H1 (cell line): ENCODE measurements at places on chromosomes 1 and 21.

DNA sequence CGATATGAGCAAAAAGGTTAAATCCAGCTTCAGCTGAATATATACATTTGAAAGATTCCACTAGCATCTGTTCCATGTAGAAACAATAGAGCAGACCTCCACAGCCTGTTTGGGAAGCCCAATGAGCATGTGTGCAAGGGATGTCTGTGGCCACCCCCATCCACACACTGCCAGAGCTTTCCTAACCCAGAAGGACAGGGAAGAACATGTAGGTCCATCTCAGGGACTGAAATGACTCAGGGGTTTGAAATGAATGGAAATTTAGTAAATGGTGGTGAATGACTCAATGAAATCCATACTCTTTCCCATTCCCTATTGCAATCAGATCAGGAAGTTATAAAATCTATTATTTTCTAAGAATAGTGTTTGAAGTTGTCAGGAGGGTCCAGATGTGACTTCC, 397.2 kb downstream of the DUSP10 start:
- no peaks in the 10 kb centered on the region for H3K4me1 ChIP-seq
- no peaks in the 10 kb centered on the region for H3K36me3 ChIP-seq
- H3K4me3 ChIP-seq, result no peak overlapping the region
- no peaks in the 10 kb centered on the region for H3K27me3 ChIP-seq
- H3K27ac ChIP-seq, result no peak overlapping the region
- DNase-seq, result no peak

GRCh38 chr1:17671741-17672140, 83.4 kb upstream of the ACTL8 start:
- H3K36me3 ChIP-seq, result no peaks in the 10 kb centered on the region
- no peak overlapping the region for H3K27ac ChIP-seq
- peak; percentile 61 for DNase-seq
- H3K27me3 ChIP-seq, result no peaks in the 10 kb centered on the region

DNA sequence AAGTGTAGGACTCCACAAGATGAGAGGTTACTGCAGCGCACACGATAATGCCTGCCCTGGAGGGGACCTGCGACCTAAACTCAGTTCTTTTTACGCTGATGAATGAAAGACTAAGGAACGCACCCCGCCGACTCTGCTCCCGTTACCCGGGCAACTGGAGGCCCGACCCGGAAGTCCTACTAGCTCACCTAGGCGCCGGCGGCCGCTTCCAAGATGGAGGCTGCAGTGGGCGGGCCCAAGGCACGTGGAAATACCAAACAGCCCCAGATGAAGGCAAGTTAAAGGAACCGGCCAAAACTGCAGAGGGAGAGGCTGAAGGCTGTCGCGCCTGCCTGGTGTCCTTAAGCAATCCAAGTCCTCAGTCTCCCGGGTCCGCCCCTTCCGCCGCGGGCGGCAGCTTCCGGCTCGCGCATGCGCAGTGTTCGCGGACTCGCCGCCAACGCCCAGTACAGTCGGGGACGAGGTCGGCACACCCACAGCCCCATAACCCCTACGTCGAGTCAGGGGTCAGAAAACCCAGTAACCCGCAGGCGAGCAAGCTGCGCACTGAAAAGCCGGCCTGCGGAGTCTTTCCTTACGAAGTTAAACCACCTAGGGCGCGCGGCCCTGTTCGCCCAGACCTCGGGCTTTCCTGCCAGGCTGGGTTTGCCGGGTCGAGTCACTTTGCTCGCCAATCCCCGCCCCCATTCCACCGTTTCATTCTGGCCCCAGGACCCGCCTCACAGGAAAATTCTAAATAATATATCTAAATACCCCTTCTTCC, at the start of gene SETD4:
TSS of gene SETD4 (minus strand) at position 368 of the 763 bp plus-strand sequence. CDS start 1,638 bp downstream, outside the sequence.
- peak; percentile 75 for DNase-seq
- peaks cover 27% of the 10 kb centered on the region for H3K36me3 ChIP-seq
- H3K27ac ChIP-seq, result peak within 1 kb of the TSS; percentile 85
- no peaks in the 10 kb centered on the region for H3K27me3 ChIP-seq
- H3K4me3 ChIP-seq, result peak within 1 kb of the TSS; percentile 95

DNA sequence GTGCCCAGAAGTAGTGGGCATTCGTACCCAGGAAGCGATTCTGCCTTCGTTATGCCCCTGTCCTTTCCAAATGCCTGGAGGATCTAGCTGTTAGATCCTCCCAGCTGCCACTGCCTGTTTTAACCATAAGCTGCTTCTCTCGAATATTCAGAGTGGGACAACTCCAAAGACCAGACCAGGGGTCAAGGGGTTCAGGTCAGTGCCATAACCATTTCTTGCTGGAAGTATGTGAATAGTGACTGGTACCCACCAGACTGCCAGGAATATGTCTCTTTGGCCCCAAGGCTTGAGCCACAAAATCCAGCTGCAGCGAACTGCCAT, 914 bp upstream of the MTF1 start:
- no peak for DNase-seq
- no peaks in the 10 kb centered on the region for H3K27me3 ChIP-seq
- H3K4me1 ChIP-seq, result no peaks in the 10 kb centered on the region
- H3K27ac ChIP-seq, result no peak overlapping the region
- peak overlapping the region; percentile 100 for H3K4me3 ChIP-seq

DNA sequence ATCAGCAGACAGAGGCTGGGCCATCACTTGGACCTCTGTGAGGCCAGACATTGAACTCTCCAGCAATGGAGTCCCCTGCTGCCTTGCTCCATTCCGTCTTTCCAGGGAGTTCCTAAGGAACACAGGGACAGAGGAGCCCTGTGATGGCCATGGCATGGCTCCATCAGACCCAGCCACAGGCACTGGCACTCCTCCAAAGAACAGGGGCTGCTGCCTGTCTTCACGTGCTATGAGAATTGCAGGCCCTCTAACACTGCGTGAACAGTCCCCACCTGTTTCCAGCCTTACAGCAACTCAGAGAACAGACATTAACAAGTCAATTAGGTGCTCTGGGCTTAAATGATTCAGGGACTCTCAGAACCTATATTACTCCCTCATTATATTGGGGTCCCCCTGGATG, 140.8 kb downstream of the ASTN1 start:
- H3K27ac ChIP-seq, result no peak overlapping the region
- no peaks in the 10 kb centered on the region for H3K36me3 ChIP-seq
- H3K27me3 ChIP-seq, result no peaks in the 10 kb centered on the region
- H3K4me1 ChIP-seq, result no peaks in the 10 kb centered on the region

DNA sequence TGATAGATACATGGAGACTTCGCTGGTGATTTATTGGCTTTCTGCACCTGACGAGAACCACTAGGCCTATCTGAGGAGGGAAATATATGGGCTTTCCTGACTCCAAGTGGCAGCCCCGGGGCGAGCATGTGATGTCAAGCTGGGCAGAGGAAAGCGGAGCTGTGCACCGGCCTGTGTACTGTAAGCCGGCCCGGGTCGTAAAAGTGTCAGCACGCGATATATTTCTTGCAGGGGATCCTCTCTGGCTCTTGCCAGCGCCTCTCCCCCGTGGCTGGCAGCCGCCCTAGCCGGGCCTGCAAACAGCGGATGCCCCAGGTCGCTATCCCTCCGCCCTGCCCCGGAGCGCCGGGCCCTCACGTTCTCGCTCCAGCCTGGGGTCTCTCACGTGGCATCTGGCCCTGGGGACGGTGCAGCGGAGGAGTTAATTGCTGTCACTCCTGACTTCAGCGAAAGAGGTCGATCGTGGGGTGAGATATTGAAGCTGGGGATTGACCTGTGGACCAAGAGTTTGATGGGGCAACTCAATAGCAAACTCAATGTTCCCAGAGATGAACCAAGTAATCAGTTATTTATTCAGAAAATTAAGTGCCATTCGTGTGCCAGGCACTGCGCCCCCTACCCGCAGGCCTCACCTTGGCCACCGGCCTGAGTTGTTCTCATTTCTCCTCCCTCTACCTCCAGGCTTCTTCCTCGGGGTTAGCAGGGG, 41.0 kb upstream of the HAO2 start:
- H3K27me3 ChIP-seq, result no peaks in the 10 kb centered on the region; the same call in 1 of the 2 replicates
- H3K4me3 ChIP-seq, result peak overlapping the region; percentile 36; the same call in 1 of the 2 replicates
